ENCODE measurements at places on chromosomes 4 and X.

- DNase-seq, result no peak
Measured at GRCh38 chrX:107725761-107726555, 49.6 kb downstream of the TSC22D3 start.

- DNase-seq, result peak; percentile 48
Measured at GRCh38 chr4:53322696-53323095, 43.2 kb downstream of the SCFD2 start.

GRCh38 chr4:121822796-121823504 is 733 bp downstream of the CCNA2 start:
- DNase-seq, result peak; percentile 51

DNA sequence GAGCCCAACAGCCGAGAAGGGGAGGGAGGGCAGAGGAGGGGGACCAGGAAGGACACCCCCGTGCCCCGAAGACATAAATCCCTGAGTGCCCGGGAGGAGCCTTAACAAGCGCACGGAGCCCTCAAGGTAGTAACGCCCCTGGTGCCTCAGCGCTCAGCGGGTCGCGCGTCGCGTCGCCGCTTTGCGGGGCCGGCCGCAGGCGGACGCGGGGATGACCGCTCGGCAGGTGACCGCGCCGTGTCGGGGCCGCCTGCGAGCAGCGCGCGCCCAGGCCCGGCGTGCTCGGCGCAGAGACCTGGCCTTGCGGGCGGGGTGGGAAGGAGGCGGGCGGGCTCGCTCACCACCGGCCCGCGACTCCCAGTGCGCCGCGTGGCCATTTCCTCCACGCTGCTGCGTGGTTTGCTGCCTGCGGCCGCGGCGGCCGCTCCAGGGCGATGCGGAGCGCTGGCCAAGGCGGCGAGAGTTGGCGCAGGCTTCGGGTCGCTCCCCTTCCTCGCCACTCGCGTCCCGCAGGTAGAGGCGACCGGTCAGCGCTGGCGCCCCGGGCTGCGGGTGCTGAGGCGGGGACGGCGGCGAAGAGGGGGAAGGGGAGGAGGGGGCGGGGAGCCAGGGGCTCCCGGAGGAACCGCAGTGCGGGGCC is 632 bp downstream of the CCSER1 start:
- DNase-seq, result no peak

DNA sequence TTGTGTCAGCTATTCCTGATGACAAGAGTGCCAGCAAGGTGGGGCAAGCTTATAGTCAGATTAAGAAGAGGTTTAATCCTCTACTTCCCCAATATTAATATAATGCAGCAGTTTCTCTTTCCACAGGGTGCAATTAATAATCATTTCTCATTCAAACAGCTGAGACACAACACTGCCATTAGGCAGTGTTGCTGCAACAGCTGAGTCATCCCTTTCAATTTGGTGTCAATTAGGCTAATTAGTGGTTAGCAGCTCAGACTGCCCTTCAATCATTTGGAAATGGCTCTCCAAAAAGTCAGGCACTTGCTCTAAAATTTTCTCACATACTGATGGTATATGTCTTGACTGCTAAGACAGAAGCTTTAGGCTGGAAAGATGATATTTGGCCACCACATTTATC is 265.7 kb upstream of the FAM241A start:
- DNase-seq, result no peak

- DNase-seq, result peak; percentile 21
Measured at GRCh38 chr4:11183356-11183740, 245.3 kb downstream of the HS3ST1 start.

- peak; percentile 72 for DNase-seq
Measured at GRCh38 chr4:100510551-100510950, 7.3 kb downstream of the EMCN start.

GRCh38 chrX:40112996-40113395 is 15.2 kb upstream of the BCOR start:
- DNase-seq, result no peak

- no peak for DNase-seq
Measured at GRCh38 chr4:77623091-77623490, 17.5 kb downstream of the CXCL13 start.

DNA sequence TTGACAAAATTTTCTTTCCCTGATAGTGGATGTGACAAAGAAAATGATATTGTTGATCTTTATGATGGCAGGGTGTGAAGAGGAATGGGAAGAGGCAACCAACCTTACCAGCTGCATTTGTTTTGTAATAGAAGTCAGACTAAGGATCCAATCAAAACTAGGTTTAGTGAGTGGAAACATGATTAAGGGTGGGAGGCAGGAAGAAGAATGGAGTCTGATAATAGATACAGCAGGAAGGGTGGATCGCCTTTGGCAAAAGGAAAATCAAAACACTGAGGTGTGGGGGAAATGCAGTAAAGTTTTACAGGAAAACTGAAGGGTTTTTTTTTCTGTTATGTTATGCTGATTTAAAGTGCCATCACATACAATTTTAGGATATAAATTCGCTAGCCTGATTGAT is 3.4 kb downstream of the CLIC2 start:
- no peak for DNase-seq

DNA sequence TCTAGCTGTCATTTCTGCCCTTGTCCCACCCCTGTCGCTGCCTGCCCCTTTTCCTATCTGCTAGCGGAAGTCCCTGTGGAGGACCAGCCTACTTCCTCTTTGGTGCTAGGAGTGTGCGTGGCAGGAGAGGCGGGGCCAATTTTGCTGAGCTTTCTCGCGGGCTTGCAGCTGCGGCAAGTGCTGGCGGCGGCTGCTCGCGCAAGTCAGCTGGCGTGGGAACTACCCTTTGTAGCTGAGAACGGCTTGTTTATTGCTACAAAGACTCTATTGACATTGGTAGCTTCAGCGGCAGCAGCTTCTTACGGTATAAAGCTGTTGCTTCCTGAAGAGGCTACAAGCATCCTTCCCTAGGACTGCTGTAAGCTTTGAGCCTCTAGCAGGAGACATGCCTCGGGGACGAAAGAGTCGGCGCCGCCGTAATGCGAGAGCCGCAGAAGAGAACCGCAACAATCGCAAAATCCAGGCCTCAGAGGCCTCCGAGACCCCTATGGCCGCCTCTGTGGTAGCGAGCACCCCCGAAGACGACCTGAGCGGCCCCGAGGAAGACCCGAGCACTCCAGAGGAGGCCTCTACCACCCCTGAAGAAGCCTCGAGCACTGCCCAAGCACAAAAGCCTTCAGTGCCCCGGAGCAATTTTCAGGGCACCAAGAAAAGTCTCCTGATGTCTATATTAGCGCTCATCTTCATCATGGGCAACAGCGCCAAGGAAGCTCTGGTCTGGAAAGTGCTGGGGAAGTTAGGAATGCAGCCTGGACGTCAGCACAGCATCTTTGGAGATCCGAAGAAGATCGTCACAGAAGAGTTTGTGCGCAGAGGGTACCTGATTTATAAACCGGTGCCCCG is at the start of gene MAGEH1:
Gene MAGEH1 (plus strand): TSS at position 138 of the 843 bp plus-strand sequence. CDS start 248 bp downstream, at position 386.
- peak; percentile 83 for DNase-seq

DNA sequence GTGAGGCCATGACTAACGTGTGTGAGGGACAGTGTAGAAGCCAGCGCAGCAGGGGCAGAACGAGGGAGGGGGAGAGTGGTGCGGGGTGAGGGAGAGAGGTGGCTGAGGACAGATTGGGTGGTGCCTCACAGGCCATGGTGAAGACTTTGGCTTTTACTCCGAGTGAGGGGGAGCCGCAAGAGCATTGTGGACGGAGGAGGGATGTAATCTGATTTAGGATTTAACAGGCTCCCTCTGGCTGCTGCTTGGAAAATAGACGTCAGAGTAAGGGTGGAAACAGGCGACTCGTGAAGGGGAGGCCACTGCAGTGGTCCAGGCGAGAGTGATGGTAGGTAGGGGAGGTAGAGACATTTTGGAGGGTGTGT is 13.0 kb downstream of the PPP1R3F start:
- peak; percentile 29 for DNase-seq

GRCh38 chr4:83217721-83218522 is 66.7 kb downstream of the COQ2 start:
- DNase-seq, result peak; percentile 3

DNA sequence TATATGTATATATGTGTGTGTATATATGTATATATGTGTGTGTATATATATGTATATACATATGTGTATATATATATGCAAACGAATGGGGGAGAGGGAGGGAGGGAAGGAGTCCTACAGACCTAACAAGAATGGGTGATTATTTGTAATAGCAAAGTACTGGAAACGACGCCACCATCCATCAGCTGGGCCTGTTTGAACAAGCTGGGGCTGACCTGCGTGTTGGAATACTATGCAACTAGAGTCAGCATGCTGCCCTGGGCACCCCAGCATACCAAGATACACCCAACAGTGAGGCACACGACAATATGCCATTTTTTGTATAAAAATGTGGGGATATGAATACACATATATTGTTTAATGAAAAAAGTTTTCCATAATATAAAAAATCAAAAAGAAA is 21.6 kb upstream of the CCNQ start:
- no peak for DNase-seq

- no peak for DNase-seq
Measured at GRCh38 chr4:15010038-15010585, 7.8 kb downstream of the CPEB2 start.

GRCh38 chrX:72545990-72546389 is 26.7 kb downstream of the HDAC8 start:
- DNase-seq, result no peak

- peak; percentile 4 for DNase-seq
Measured at GRCh38 chr4:71074452-71075299, 81.2 kb downstream of the DCK start.

- DNase-seq, result peak; percentile 8
Measured at GRCh38 chrX:10327651-10328050, 170.9 kb downstream of the CLCN4 start.

DNA sequence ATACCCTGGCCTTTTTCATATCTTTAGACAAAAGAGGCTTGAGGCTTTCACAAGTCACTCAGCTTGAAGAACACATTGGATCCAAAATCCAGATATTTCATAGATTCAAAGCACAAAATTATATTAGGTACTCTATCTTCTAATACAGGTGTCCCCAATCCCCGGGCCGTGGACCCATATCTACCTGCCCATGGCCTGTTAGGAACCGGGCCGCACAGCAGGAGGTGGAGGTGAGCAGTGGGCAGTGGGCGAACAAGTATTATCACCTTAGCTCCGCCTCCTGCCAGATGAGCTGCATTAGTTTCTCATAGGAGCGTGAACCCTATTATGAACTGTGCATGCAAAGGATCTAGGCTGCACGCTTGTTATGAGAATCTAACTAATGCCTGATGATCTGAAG is 18.7 kb downstream of the YIPF7 start:
- DNase-seq, result no peak

DNA sequence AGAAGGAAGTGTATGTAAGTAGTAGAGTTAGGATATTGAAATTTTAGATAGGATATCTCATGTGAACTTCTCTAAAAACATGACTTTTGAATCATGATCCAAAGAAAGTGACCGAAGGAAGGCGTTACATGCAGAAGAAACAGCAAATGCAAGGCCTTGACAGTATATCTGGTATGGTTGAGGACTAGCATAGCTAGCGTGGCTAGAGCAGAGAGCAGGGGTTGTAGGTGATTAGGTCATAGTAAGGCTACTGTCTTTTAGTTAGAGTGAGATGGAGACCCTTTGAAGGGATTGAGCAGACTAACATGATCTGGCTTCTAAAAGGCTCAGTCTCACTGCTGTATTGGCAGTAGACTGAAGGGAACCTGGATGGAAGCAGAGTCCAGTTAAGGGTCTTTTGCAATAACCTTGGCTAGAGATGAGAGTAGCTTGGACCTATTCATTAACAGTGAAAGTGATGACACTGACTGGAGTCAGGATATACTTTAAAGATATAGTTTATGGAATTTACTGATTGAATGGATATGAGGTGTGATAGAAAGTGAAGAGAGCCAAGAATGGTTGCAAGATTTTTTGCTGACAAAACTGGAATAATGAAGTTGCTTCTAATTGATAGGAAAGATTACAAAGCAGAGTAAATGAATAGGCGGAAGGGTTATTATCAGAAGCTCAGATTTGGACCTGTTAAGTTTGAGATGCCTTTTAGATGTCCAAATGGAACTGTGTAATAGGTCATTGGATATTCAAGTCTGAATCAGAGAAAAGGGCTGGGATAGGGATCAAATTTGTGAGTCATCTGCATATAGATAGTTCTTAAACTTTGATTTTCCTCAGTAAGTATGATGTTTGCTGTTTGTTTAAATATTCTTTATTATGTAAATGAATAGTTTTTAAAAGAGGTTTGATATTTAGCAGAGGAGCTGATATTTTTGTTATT is 59.8 kb downstream of the MRPL1 start:
- peak; percentile 54 for DNase-seq

- peak; percentile 53 for DNase-seq
Measured at GRCh38 chr4:149784018-149784417, 31.6 kb downstream of the IQCM start.

DNA sequence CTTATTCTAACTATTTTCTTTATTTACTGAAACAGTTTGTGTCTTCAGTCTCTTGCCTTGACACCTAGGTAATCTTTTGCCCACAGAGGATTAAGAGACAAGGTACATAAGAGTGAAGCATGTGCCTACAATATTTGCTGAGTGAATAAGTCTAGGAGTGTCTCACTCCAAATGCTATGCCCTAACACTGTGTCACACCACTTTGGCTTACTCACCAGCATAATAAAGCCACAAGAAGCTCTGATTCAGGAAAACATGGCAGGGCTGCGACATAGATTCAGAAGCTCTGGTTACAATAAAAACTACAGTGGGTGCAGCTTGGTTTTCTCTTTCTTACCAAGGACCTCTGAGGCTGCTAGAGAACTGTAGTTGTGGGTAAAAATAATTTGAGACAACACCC is 127.1 kb downstream of the RBM46 start:
- no peak for DNase-seq

- DNase-seq, result peak; percentile 46
Measured at GRCh38 chr4:47118192-47118929, 87.0 kb downstream of the GABRB1 start.

DNA sequence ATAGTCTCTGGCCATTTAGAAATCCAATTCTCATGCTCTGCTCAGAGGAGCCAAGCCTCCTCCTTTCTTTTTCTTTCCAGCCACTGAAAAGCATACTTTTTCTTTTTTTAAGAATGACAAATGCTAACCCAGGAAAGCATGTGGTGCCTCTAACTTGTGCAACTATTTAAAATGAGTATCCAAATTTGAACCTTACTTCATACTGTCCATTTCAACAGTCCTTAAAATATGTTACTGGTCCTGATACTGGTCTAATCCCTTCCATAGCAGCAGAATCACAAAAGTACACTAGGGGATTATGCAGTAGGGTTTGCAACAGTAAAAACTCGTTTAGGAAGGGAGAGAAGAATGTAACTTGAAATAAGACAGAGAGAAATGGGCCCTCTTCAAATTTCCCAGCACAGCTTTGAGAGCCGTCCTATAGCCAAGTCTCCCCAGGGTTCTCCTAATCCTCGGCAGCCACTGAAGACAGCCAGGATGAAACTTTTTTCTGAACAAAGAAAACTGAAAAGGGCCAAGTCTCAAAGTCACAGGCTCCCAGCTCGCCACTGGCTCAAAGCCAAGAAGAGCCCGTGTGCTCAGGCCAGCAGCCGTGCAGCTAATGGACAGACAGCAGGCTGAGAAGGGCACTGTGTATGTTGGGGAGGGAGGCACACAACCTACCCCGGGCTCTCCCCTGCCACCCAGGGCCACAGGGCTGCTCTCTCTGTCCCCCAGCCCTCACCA is 39.5 kb downstream of the GPC4 start:
- DNase-seq, result no peak

- DNase-seq, result no peak
Measured at GRCh38 chrX:350148-350533, 31.5 kb upstream of the GTPBP6 start.

- peak; percentile 58 for DNase-seq
Measured at GRCh38 chr4:106273831-106274230, 42.2 kb downstream of the TBCK start.

Measured in fibroblast of skin of right biceps (primary cell).